ENCODE measurements at places on chromosomes 1 and 21. TPM values are rescaled to one million over a fixed set of nuclear protein-coding genes. Genes with fewer than 3 reads are reported as not detected.

DNA sequence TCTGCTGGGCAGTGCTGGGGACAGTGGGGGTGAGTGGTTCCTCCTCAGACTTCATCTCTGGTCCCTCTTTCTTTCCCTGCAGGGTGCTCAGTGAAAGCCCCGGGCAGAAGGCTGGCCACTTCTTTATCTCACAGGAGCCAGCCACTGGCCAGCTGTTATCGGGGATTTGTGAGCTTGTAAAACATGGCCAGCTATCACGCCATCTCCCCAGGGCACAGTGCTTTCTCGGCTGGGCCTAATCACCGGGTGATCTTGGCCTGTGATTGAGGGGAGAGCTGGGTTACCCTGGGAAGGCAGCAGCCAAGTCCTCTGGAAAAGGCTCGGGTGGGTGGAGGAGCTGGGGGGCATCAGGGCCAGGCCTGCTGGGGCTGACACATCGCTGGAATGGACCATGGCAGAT lies 83.0 kb downstream of the IGSF21 start:
- no peak for DNase-seq

GRCh38 chr1:242430956-242431355 lies 93.5 kb downstream of the PLD5 start:
- DNase-seq, result no peak

- no peak for DNase-seq
Observed at GRCh38 chr1:3249631-3250501, 180.9 kb downstream of the PRDM16 start.

GRCh38 chr1:85328713-85329397 lies 52.4 kb upstream of the BCL10 start:
- DNase-seq, result no peak

The BRINP2 gene
- total RNA-seq, result not detected

DNA sequence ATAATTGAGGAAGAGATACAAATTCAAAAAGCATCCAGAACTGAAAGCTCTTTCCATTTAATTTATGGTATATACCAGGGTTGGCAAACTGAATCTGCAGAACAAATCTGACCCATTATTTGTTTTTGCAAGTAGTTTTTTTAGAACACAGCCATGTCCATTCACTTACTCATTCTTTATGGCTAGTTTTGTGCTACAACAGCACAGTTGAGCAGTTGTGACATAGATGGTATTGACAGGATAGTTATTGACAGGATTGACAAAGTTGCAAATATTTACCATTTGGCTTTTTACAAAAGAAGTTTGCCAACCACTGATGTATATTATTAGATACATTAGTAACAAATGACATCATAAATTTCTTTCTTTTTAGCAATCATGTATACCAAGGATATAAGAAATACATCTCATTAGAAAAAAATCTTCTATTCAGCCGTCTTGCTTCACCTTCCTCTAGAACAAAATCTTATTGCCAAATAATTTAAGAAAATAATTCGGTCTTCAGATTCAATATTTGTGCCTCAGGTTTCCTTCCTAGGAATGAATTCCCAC lies 9.4 kb downstream of the ADAMTS1 start:
- no peak for DNase-seq

- peak; percentile 64 for DNase-seq
Observed at GRCh38 chr1:31591425-31592093, 15.2 kb downstream of the TINAGL1 start.

GRCh38 chr21:46369520-46370235 lies 45.7 kb downstream of the PCNT start:
- DNase-seq, result no peak

- no peak for DNase-seq
Observed at GRCh38 chr1:68229650-68230483, 2.5 kb downstream of the WLS start.

The ADAMTS4 gene
- total RNA-seq, result 42.6 TPM

DNA sequence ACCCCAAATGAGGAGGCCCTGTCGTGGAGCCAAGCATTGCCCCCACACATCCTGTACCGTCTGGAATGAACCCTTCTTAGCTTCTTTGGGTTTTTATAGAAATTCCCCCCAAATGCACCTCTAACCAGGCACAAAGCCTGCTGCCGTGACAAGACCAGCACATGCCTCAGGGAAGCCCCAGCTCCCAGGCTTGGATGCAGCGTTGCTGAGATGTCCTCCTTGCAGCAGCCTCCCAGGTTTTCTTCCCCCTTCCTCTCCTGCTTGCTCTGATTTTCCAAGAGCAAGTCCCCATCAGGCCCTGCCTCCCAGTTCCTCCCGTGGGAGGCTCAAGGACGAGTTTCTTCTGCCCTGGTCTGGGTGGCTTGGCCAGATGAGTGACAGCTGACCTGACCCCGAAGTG lies 119.0 kb upstream of the VAMP3 start:
- no peak for DNase-seq

GRCh38 chr1:231695439-231696255 lies 69.1 kb downstream of the DISC1 start:
- no peak for DNase-seq

GRCh38 chr1:164693564-164694359 lies 134.8 kb downstream of the PBX1 start:
- DNase-seq, result no peak

- no peak for DNase-seq
Observed at GRCh38 chr1:218025454-218025853, 259.6 kb upstream of the RRP15 start.

The TMPRSS3 gene
- 1.7 TPM for total RNA-seq

All from ureter (tissue), 1 donor.